CD4-positive, alpha-beta T cell treated with Interleukin-1 beta for 1 hour (primary cell): ENCODE measurements at places on chromosomes 5 and 9.

DNA sequence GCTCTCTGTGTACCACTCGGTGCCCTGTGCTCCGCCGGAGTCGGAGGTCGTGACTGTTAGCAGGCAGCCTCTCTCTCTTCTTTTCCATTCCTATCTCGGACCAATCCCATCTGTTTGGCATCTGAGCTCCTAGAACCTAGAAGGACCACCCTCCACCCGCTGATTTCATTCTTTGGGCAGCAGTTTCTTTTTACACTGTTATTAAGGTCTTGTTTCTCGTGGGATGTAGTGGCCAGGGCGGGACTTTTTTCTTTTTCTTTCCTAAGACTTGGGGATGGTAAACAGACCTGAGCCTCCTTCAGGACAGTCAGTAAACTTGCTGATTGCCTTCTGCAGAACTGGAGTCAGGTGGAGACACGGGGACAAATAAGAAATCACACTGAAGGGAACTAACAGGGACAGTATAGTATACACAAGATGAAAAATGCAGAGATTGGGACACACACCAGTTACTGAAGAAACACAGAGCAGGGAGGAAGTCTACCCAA, 500 bp downstream of the URM1 start:
- DNase-seq: no peak

DNA sequence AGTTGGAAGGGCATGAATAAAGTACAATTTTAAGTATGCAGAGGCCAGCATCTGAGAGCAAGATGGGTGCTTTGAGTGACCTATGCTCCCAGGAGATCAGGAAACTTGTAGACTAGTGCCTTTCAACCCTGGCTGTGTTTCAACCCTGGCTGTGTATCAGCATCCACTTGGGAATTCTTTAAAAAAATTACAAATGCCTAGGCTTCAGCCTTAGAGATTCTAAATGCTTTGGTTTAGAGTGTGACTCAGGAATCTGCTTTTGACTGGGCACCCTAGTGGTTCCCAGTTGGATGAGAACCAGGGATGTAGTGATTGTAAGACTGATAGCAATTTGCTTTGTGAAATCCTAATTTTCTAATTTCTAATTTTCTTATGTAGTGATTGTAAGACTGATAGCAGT, 65.6 kb downstream of the RALGPS1 start:
- no peak for DNase-seq

DNA sequence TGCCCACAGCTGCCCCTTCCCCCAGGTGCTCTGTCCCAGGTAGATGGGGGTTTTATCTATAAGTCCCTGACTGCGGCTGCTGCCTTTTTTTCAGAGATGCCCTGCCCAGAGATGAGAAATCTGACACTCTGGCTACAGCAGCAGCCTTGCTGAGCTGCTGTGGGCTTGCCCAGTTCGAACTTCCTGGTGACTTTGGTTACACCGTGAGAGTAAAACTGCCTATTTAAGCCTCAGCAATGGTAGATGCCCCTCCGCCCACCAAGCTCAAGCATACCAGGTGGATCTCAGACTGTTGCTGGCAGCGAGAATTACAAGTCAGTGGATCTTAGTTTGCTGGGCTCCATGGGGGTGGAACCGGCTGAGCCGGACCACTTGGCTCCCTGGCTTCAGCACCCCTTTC, 56.8 kb downstream of the MINAR2 start:
- DNase-seq: no peak

GRCh38 chr9:37198831-37199230, 78.5 kb downstream of the ZCCHC7 start:
- no peak for DNase-seq

DNA sequence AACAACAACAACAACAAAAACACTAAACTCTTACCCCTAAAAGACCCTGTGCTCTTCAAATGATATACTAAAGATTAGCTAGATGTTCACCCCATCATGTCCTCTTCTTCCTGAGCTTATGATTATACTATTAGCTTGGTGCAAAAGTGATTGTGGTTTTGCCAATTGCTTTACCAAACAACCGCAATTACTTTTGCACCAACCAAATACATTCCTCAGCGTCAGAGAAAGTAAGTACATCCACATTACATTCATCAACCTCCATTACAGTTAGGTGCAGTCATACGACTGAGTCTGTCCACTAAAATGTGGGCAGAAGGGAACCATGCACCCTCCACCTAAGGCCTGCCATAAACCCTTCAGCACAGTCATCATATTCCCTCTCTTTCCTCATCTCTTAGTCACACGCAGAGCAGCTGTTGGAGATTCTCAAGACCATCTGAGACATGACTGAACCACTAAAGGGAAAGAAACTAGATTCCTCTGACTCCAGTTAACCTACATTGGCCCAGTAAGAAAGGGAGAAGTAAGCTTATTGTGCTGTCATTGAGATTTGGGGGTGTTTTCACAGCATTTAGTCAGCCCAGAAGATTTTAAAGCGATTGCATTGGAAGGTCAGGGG, 181.6 kb upstream of the TLE4 start:
- DNase-seq: no peak

DNA sequence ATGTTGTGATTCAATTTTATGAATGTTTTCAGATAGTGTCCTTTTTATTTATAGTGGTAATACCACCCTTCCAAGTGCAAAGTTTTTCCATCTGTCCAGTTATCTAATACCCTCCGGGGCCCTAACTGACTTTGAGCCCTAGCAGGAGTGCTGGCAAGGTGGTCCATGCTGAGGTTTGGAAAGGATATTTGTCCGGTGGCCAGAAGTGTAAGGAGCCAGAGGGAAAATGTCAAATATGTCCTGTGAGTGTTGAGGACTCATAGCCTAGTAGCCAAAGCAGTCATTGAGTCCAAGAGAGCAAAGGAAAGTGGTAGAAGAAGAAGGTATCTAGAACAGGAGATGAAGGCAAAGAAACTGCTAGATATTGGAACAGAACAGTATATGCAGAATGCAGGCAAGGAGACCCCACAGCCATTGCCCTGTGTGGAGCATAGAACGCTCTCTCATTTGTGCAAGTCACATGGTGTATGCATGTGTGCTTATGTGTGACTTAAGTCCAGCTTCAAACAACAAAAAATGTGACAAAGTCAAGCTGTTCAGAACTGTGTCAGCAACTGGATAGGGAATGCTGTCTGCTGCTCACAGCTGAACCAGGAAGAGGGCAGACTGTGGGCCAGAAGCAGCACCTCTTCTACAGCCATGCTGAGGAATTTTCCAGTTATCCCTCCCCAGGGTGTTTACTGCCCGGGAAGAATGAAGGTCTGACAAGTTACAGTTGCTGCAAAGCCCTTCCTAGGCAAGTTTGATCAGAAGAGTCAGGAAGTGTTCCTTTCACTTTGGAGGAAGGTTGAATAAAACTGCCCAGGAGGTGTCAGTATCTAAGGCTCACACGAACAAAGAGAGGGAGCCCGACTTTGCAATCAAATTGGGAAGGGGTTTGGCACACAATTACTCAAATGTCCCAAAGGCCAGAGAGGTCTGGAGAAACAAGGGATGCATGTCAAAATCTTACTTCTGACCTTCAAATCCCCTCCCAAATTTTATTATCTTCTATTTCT, 463.3 kb upstream of the DMAC1 start:
- no peak for DNase-seq

- no peak for DNase-seq
These were observed 20.6 kb upstream of the COL5A1 start for GRCh38 chr9:134620751-134621557.
